ENCODE measurements at places on chromosomes 11 and 22.
A peak's percentile ranks its signal among the peaks of the same experiment; 100 is the strongest.

DNA sequence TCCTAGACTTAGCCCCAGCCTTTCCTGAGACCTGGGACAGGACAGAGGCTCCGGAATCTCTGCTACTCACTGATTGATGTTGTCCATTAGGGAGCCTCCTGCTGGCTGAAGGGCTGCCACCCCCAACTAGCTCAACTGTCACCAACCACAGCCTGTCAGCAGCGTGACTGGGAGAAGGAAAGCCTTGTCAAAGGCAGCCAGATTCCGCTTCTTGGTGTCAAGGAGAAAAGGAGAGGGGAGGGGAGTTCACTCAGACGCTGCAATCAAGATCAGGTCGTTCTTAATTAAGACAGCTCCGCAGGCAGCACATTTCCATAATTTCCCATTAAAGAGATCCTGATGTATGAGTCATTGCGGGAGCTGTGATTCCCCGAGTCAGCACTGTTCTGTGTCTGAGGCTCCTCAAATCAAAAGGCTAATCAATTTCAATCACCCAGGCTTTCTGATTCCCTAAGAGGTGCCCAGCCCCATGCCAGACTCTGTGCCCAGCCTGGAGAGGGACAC is 152.8 kb upstream of the ZBED5 start:
- no peak for DNase-seq

GRCh38 chr11:75135021-75135650 is 15.8 kb upstream of the SLCO2B1 start:
- no peak for DNase-seq

- no peak for DNase-seq
These were observed 39.9 kb upstream of the RAPSN start for GRCh38 chr11:47488674-47489394.

GRCh38 chr22:47449508-47450270 is 687.2 kb downstream of the TBC1D22A start:
- no peak for DNase-seq

GRCh38 chr11:36155124-36155561 is 134.1 kb downstream of the COMMD9 start:
- DNase-seq: no peak

- no peak for DNase-seq
These were observed 33.1 kb downstream of the MTMR3 start for GRCh38 chr22:29916007-29916544.

- peak; percentile 28 for DNase-seq
These were observed 27.8 kb downstream of the GDPD5 start for GRCh38 chr11:75497788-75498409.

DNA sequence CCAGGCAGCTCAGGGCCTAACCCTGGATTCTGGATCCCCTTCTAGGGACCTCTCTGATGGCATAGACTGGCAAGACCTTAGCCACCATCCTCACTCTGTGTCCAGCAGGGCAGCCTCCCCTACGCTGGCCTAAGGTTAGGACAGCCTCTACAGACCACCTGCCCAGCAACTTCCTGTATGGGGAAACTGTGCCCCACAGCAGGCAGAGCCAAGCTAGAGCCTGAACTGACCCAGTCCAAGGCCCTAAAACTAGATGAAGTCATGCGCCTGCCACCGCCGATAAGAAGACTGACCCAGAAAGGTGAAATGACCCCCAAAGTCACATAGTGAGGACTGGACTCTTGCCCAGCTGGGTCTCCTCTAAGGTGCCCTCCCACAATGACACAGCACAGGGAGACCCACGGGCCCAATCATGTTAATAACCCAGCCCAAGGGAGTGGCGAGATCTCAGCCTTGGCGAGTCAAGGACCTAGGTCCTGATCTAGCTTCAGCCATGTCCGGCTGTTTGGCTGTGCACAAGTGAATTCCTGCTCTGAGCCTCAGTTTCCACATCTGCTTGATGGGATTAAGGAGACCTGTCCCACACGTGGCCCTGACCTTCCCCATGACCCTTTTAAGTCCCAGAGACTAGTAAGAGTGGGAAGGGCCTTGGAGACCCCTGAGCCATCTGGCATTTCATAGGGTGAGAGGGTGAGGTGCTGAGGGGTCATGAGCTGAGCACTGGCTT is 17.6 kb downstream of the STARD10 start:
- DNase-seq: no peak

- no peak for DNase-seq
These were observed 28.6 kb downstream of the GNAZ start for GRCh38 chr22:23098718-23099530.

GRCh38 chr11:129260750-129261149 is 68.6 kb upstream of the ARHGAP32 start:
- DNase-seq: no peak

GRCh38 chr11:33700063-33700501 is 544 bp downstream of the C11orf91 start:
- DNase-seq: no peak

DNA sequence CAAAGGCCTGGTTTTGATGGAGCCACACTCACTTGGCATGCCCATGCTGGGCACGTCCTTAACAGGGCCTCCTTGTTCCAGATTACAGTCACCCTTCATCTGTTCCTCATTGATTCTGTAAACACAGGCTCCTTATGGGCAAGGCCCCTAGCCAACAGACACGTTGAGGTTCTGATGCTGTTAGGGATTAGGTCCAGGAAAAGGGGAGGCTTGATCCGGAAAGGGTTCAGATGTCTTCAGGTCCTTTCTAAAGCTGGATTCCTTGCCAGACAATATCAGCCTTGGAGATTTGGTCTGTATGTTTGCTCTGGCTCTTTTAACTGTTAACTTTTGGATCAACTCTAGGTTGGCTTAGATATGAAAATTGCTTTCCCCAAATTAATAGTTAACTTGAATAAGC is 46.9 kb upstream of the PRSS23 start:
- DNase-seq: no peak

DNA sequence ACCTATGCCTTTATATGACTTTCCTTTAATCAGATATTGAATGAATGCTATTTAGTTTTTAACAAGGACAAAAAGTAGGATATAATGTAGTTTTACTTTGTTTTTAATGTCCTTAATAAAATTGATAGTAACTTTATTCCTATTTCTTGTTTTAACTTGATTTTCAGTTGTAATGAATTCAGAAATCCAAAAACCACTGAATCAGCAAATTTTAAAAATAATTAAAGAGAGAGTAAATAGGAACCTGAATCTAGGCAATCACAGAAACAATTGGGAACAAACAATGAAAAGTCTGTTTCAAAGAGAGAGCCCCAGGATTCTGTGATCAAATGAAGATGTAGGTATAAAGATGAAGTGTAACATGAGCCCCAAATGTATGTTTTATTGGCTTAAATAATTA is 556.0 kb downstream of the LUZP2 start:
- DNase-seq: no peak

- DNase-seq: no peak
These were observed at the start of gene ARRB1 for GRCh38 chr11:75351541-75351790. Gene ARRB1 (minus strand): TSS chr11:75351661. CDS start chr11:75351607, 54 bp downstream.

- DNase-seq: no peak
These were observed 4.6 kb upstream of the ACER3 start for GRCh38 chr11:76856106-76856505.

DNA sequence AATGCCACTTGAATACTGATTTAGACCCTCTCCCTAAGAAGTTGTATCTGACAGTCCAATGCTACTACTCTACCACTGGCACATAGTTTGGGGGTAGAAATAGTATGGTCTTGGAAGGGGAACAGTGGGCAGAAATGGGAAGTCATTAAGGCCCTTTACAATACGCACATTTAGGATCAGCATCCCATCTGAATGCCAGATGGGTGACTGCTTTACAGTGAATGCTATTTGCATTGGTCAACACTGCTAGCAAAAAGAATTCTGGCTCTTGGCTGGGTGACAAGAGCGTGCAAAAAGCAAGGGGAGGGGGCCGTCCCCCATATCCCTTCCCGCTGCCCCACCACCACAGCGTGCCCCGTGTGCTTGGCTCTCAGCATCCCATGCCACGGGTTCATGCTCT is 104.7 kb upstream of the BID start:
- DNase-seq: no peak
